ENCODE measurements at places on chromosomes 11 and 22.
A peak's percentile ranks its signal among the peaks of the same experiment; 100 is the strongest.

DNA sequence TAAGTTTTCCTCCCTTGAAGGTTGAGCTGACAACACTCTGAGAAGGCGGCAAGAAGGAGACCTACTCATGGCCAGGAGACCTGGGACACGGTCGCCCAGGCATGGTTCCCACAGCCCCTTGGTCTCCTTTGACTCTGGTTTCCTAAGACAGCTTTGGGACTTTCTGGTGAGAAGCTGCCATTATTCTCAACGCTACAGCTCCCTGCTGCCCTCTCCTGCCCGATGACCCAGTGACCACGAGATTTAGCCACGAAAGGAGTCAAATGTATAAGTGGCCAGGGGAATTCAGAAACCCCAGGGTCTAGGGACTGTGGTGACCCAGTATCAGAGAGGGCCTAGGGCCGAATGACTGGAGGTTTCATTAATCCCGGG lies 699 bp upstream of the SDF2L1 start:
- DNase-seq = no peak

- DNase-seq = no peak
Measured at GRCh38 chr11:94100253-94100652, 28.4 kb upstream of the PANX1 start.

DNA sequence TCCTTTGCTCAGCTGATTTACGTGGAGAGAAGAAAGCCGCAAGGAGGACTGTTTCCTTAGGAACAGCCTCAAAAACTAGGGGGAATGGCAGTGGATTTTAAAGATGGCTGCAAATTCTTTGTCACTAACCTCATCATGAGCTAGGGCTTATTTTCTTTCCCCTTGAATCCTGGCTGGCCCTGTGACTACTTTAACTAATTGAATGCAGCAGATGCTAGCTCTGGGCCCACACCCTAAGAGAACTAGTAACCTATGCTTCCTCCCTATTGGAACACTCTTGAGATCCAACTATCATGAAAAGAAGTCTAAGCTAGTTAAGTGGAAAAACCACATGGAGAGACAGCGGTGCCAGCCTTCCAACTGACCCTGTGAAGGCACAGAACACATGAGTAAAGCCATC lies 421.3 kb upstream of the NARS2 start:
- no peak for DNase-seq

DNA sequence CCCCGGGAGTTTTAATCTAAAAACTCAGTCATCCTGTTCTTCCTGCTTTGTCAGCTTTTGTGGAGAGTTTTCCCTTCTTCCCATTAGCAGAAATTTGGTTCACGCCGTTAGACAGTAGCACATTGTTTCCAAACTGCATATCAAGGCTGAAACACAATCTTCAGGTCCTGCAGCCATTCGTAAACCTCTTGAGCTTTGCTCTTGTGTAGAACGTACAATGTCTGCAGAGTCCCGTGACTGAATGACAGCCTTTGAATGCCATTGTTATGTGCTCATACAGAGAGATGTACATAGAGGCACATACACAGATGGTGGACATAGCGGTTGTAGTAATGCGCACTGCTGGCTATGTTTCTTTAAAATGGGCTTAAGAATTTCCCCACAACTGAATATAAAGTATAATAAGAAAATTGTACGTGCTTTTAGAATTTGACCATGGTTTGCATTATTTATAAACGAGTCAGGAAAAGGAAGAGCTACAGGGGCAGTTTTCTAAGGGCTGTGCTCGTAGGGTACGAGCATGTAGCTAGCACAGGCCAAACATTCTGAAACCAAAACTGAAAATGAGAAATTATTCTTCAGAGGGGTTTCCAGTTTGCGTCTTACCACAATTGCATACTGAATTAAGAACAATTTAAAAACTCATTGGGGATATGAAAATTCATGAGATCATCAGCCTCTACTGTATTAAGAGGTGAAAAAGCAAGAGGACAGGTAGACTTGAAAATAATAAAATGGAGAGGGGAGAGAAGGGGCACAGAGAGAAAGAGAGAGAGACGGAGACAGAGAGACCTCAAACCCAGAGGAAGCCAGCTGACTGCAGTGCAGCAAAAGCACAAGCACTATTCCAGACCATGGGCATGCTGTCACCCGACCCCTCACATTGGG lies 310.1 kb downstream of the CADM1 start:
- peak; percentile 7 for DNase-seq

- DNase-seq = no peak
Measured at GRCh38 chr22:49723478-49724029, 104.1 kb downstream of the BRD1 start.

Data from CD4-positive, alpha-beta T cell treated with Interleukin-12 subunit alpha and Interleukin-12 subunit beta, for 1 hour (primary cell).